GDM1 (cell line): ENCODE measurements at places on chromosomes 12 and 14.
A peak's percentile ranks its signal among the peaks of the same experiment; 100 is the strongest.

- DNase-seq, result no peak
Observed at GRCh38 chr14:57865066-57865402, 858 bp downstream of the SLC35F4 start.

DNA sequence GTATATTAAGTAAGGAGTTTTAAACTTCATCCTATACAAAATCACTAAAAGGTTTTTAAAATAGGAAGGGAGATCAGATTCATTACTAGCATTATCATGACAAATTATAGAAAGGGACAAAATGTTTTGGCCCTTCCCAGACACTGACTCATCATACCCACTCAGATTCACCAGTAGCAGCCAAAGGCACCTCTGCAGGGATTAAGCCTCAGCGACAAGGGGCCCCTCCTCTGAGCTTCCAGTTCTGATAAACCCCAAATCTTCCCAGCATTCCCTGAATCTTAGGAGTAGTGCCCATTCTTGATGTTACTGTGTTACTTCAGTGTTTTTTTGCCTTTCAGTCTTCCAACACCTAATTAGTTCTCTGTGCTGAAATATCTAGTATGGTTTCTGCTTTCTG lies 14.5 kb downstream of the KRAS start:
- no peak for DNase-seq

DNA sequence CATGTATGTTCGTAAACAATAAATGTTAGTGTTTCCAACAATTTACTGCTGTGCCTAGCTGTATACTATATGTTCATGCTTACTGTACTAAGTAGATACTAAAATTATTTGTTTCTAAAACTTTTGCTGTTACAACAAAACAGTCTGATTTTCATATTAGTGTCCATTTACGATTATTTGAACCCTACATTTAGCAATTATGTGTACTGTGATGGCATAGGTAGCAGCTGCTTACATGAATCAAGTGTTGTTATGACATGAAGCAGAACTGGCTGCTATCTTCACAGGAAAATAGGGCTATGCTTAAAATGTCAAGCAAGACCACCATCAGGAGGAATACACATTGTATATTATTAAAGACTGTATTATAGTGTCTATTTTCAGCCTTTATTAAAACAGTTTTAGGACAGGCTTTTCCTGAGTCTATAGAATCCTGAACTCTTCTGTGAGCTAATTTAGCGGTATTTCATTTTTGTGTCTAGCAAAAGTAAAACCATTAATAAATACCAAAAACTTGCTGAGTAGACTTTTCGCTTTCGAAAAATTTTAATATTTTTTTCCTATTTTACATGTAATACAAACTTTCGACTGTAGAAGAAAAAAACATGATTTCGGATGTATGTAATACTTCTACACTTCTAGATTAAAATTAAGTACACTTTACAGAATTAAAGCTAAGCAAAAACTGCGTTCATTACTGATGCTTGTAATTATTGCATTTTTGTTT lies 1.1 kb upstream of the WDR89 start:
- no peak for DNase-seq

DNA sequence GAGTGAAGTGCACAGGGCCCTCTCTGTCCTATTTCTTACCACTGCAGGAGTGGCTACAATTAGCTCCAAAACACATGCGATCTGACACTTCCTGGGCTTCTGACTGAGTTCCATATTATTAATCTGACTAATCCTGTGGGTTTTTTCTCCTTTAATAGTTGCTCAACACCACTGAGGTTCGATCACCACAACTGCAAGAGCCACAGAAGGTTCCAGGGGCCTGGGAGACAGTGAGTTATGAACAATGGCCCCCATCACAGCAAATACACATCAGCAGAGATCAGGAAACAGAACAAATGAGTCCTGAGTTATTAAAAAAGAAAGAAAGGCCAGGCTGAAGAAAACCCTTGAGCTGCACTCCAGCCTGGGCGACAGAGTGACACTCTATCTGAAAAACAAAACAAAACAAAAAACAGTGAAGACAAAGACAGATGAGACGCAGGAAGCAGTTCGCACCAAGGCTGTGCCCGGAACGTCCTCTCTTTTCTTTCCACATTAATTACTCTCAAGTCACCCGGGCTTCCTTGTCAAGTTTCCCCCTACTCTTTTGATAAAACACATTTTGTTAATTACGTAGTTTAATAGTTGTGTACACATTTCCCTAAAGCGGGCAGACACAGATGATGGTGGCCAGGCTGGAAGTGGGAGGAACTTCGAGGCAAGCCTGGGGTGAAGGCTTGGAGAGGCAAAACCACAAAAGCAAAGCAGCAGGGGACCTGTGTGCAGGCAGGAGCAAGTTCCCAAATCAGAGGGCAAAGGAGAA lies 42.7 kb downstream of the CDC42BPB start:
- DNase-seq, result peak; percentile 47

DNA sequence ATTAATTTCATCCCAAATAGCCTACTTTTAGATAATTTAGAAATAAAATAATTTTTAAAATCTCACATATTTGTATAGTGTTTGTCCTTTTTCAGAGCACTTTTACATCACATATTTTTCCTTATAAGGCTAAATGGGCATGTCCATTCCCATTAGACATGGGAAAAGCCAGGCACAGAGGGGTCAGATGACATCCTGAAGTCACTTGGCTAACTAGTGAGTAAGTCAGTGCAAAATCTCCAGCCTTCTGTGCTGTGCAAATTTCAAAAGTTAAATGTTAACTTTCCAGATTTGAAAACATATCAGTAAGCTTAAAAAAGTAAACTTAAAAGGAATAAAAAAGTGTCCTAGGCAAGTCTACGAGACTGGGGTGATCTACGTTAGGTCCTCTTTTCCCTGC lies 117.4 kb downstream of the EMP1 start:
- no peak for DNase-seq

- peak; percentile 41 for DNase-seq
Observed at GRCh38 chr12:96879301-96879700, 27.8 kb upstream of the NEDD1 start.

GRCh38 chr12:124097701-124098100 lies 124.7 kb downstream of the ZNF664 start:
- DNase-seq, result no peak

- DNase-seq, result no peak
Observed at GRCh38 chr12:50100561-50100960, 3.2 kb upstream of the GPD1 start.

DNA sequence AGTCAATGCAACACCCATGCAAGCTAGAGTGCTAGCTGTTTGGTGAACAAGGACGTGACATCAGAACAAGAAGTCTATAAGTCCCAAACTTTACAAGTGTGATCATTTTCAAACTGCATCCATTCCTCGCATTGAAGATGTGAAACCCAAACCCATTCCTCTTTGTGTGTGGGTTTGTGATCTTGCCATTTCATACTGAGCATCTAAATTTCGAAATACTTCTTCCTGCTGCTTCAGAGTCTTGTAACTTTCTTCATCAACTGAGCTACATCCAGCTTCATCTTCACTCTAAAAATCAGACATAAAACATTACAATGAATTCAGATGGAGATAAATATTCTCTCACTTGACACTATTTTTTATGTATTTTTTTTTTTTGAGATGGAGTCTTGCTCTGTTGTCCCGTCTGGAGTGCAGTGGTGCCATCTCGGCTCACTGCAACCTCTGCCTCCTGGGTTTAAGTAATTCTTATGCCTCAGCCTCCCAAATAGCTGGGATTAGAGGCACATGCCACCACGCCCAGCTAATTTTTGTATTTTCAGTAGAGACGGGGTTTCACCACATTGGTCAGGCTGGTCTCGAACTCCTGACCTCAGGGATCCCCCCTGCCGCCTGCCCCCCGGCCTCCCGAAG lies 4.8 kb upstream of the ZCCHC8 start:
- no peak for DNase-seq

- no peak for DNase-seq
Observed at GRCh38 chr12:1083889-1084262, 92.9 kb downstream of the ERC1 start.

GRCh38 chr12:110846615-110847566 lies at the start of gene CCDC63:
CCDC63 (plus strand) TSS chr12:110846987; CDS start chr12:110852955, 5,968 bp downstream.
- DNase-seq, result no peak

- DNase-seq, result no peak
Observed at GRCh38 chr14:94921456-94921855, 151.5 kb upstream of the GSC start.

- DNase-seq, result no peak
Observed at GRCh38 chr14:93902619-93903307, 24.4 kb upstream of the FAM181A start.

DNA sequence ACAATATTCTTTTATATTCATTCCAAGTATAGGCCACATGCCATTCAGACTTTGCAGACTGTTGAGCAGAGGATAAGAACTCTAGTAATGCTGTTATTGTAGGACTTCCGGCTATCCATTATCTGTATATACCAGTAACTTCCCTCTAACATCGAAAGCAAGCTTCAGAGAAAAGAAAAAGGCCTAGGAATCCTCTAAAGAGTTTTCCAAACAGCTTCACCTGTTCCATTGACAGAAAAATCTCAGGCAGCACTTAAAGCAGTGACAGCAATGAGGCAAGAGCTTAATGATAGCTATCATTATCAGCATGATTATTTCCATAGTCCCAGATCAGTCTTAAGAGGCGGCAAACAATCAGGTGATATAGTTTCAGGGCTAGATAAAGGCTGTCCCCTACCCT lies 1.8 kb downstream of the CPNE8 start:
- DNase-seq, result no peak

DNA sequence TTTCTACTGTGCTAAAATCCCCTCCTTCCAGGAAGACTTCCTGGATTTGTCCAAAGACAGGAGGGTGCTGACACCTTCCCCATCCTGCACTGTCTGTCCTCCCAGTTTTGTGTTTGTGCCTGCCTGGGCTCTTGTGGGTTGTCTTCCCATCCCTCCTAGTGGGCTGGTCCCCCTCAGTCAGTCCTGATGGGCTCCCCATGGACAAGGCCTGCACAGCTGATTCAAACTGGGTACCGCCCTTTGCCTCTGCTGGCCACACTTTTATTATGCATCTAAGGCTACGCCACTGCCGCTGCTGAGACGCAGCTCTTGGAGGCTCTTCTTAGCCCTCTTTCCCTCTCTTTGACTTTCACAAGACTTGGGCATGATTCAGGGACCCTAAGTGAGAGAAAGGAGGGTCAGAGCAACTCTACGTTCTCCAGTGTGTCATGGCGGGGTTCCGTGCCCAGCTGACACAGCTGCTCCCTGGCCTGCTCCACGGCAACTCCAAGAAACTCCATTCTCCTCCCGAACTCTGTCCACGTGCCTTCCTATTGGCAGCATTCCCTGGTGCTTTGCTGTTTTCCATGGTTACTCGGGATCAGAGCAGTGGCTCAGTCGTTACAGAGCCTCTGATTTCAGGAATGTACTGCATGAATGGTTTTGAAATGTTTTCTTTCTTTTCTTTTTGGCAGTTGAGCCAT lies 3.8 kb upstream of the KRT85 start:
- DNase-seq, result no peak

GRCh38 chr12:2364631-2365051 lies 311.9 kb downstream of the CACNA1C start:
- peak; percentile 68 for DNase-seq

- DNase-seq, result no peak
Observed at GRCh38 chr14:52043690-52044089, 25.2 kb downstream of the NID2 start.

- no peak for DNase-seq
Observed at GRCh38 chr14:33250963-33251362, 312.3 kb downstream of the NPAS3 start.

GRCh38 chr14:105331575-105332349 lies 17.2 kb downstream of the PACS2 start:
- DNase-seq, result no peak

GRCh38 chr12:47124451-47124850 lies 44.7 kb upstream of the AMIGO2 start:
- no peak for DNase-seq

GRCh38 chr12:63325757-63326156 lies 174.8 kb upstream of the AVPR1A start:
- DNase-seq, result no peak

DNA sequence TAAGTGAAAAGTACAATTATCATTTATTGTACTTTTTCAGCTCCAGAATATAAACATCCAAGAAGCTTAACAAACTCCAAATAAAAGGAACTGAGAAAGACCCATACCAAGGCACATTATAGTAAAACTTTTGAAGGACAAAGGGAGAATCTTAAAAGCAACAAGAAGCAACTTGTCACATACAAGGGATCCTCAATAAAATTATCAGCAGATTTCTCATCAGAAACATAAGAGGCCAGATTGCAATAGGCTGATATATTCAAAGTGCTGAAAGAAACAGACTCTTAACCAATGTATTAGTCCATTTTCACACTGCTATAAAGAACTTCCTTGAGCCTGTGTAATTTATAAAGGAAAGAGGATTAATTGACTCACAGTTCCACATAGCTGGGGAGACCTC lies 48.3 kb downstream of the TTC7B start:
- DNase-seq, result no peak

DNA sequence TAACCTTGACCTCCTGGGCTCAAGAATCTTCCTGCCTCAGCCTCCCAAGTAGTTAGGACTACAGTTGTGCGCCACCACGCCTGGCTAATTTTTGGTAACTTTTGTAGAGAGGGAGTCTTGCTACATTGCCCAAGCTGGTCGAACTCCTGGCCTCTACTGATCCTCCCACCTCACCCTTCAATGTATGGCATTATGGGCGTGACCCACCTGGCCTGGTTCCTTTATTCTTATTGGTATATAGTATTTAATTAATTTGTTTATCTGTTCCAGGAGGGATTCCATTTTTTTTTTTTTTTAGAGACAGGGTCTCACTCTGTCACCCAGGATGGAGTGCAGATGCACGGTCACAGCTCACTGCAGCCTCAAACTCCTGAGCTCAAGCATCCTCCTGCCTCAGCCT lies 40.9 kb upstream of the EAPP start:
- DNase-seq, result no peak

DNA sequence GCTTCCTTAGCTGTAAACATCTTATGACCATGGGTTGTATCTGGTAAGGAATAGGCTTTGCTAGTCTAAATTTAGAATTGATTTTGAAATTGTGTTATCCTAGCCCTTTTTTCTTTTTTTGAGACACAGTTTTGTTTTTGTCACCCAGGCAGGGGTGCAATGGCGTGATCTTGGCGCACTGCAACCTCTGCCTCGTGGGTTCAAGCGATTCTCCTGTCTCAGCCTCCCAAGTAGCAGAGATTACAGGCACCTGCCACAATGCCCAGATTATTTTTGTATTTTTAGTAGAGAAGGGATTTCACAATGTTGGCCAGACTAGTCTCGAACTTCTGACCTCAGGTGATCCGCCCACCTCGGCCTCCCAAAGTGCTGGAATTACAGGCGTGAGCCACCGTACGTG lies 2.4 kb upstream of the TUBA1B start:
- DNase-seq, result no peak

- DNase-seq, result no peak
Observed at GRCh38 chr14:70887737-70888499, 19.3 kb upstream of the PCNX1 start.

GRCh38 chr12:2844786-2845185 lies 10.0 kb upstream of the NRIP2 start:
- DNase-seq, result no peak

GRCh38 chr12:120749256-120749655 lies 23.6 kb downstream of the ACADS start:
- no peak for DNase-seq

GRCh38 chr14:94110552-94111181 lies at the start of gene IFI27:
IFI27 (plus strand) TSS chr14:94110736.
- DNase-seq, result no peak
